ENCODE measurements at places on chromosomes 3 and 15.
A peak's percentile ranks its signal among the peaks of the same experiment; 100 is the strongest.

- DNase-seq, result no peak
These were observed 220.6 kb downstream of the NLGN1 start for GRCh38 chr3:173618148-173618547.

GRCh38 chr3:40624189-40624769, 99.5 kb downstream of the ZNF621 start:
- DNase-seq, result no peak

GRCh38 chr15:48723969-48724368, 78.5 kb upstream of the FBN1 start:
- DNase-seq, result no peak

DNA sequence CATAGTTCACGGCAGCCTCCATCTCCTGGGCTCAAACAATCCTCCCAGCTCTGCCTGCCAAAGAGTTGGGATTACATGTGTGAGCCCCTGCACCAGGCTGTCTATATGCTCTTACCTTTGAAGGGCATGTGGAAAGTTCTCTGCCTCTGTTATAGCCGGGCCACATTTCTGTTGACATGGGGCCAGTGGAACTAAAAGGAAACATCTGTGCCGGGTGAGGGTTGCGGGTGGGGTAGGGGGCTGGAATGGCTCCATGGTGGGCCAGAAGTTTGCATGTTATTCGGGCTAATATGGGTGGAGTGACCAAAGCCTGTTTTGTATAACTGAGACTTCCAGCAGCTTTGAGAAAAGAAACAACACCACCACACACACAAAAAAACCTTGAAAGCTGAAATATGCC, 8.3 kb upstream of the CLEC3B start:
- no peak for DNase-seq

GRCh38 chr3:42906848-42907183, 874 bp downstream of the ZNF662 start:
- no peak for DNase-seq

GRCh38 chr3:197205265-197205664, 93.1 kb downstream of the DLG1 start:
- no peak for DNase-seq

DNA sequence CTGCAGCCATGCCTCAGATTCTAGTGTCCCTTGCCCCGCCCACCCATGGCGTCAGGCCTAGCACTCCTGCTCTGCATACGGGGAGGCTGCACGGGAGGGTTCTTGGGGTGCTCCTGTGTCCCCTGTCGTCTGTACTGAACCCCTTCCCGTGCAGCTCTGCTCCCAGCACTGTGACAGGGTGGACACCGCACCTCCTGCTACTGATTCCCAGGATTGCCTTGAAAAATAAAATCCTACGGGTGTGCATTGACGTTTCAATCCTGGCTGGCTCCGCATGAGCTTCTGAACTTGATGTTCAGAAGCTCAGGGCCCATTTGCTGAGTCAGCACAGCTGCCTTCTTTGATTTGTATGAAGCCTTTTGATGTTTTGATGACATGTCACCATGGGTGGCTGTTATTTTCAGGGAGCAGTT, 176.4 kb downstream of the APBA2 start:
- no peak for DNase-seq

GRCh38 chr15:101652786-101653430, 727 bp upstream of the TM2D3 start:
- DNase-seq, result no peak

DNA sequence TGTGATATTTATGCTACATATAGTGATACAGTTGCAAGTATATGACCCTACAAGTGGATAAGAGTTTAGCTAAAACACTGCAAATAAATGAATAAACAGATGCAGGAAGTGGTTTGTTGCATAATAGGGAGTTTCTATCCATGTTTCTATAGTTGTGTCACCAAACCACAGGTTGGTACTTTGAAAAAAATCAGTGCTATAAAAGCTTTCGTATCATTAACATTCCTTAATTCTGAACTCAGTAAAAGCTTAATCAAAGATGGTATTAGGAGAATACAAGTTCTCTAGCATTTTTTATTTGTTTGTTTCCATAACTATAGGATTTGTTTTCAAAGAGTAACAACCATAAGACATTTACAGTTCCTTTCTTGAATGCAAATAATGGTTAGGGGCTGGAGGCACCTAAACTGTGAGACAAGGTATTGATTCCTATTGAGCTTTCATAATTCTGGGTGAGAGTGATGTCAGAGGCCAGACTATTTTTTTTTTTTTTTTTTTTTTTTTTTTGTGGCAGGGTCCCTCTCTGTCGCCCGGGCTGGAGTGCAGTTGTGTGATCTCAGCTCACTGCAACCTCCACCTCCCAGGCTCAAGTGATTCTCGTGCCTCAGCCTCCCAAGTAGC, 29.6 kb downstream of the CPOX start:
- no peak for DNase-seq

DNA sequence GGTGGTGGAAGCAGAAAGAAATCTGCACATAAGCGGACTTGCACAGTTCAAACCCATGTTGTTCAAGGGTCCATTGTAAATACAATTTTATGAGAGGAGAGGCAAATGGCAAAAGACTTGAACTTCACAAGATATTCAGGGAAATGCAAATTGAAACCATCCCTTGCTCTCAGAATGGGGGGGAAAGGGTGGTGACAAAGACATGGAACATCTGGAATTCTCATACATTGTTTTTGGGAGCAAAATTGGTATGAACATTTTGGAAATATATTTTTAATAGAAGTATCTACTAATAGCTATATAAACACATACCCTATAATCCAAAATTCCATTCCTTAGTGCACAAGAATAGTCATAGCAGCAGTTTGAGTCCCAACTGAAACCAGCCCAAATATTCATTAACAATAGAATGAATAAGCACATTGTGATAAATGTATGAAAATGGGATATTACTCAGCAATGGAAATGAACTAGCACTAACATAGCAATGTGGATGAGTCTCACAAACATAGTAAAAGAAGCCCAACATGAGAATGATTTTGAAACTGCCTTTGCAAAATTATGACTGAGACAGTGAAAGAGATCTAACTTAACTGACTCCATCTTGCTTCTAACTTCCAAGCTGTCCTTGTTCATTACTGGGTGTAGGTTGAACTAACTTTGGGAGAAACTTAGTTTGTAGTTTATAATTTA, 77.2 kb downstream of the CD200R1L start:
- DNase-seq, result no peak

- no peak for DNase-seq
These were observed 30.6 kb downstream of the SNRK start for GRCh38 chr3:43316783-43317460.

GRCh38 chr15:44137750-44138149, 57.3 kb downstream of the FRMD5 start:
- no peak for DNase-seq

- no peak for DNase-seq
These were observed 8.1 kb upstream of the IL20RB start for GRCh38 chr3:136949708-136950107.

GRCh38 chr3:28087591-28087990, 153.8 kb upstream of the CMC1 start:
- no peak for DNase-seq

- no peak for DNase-seq
These were observed 800.8 kb downstream of the TUSC7 start for GRCh38 chr3:117510396-117510795.

DNA sequence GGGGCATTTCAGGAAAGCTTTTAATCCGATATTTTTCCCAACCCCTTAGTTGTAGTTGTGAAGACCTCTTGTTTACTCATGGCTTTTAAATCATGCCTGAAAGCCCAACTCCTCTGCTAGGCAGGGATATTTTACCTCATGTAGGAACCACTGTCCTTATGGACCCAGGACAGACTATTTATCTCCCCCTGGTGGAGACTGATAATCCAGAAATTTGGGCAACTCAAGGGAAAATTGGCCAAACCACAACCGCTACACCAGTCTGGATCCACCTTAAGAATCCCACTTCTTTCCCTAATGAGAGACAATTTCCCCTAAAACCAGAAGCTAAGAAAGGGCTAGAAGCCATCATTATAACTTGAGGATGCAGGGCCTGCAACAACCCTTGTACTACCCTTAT, 248.1 kb upstream of the STAC start:
- DNase-seq, result no peak

DNA sequence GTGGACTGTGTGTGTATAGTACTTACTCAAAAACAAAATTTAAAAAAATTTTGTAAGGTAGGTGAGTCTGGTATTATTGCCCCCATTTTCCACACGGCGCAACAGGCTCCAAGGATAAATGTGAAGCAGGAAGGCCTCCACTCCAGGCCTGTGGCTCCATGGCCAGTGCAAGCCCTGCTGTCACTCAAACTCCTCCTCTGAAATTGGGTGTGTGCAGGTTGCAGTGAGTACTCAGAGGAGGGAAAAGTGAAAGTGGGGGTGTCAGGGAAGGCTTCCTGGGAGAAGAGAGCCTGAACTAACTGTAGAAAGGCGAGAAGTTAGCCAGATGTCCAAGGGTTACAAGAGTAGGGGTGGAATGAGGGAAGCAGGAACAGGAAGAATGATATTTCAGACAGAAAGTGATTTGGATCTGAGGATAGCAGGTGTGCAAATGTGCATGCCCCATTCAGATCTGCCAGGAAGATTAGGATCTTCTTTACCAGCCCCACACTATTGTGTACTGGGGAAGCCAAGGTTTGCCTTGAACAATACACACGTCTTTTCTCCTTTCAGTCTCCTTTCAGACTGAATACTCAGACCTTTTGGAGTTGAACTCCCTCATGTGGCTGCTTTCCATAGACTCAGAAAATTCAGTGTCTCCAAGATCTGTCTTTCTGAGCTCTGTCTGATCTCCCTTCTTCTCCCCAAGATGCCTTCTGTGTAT, 48.7 kb upstream of the RYK start:
- no peak for DNase-seq

DNA sequence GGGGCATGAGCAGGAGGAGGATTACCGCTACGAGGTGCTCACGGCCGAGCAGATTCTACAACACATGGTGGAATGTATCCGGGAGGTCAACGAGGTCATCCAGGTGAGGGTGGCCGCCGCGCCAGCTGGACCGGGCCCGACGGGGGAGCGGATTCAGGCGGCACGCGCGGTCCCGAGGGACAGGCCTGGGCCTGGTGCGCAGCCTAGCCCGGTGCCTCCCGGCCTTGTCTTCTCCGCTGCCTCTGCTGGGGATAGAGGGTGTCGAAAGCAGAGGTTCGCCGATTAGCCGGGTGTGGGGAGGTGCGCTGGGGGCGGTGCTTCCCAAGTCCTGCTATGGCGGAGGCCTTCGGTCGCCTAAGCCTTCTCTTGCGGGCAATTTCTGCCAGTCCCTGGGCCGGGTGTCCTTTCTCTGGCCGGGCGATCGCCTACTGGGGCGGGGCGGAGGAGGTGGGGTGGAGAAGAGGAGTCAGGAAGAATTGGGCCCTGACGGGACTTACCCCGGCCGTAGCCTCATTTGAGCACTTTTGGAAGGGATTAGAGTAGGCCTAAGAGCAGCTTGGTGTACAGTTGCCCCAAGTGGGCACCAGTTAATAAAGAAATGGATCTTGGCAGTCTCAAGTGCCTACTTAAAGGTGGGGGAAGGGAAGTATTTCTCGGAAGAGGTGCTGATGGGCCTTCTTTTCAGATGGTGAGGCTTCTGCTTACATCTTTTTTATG, 940 bp downstream of the ARIH1 start:
- DNase-seq, result peak; percentile 75

DNA sequence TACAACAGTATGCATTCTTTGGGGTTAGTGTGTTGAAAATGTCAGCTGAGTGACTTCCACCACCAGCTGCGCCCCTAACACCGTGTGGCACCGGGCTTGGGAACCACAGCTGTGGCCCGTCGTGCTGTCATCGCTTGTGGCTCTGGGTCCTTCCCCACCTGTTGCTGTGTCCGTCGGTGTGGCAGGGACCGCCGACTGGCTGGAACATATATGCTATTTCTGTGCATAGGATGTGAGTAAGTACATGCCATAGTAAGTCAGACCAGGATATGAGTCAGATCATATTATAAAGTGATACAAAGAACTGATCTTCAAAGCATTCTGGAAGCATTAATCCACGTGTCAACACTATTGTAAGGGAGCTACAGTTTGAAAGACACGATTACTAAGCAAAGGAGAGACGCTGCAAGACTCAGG, 31.9 kb downstream of the EHD4 start:
- DNase-seq, result no peak

- DNase-seq, result peak; percentile 29
These were observed 1.5 kb downstream of the MSL2 start for GRCh38 chr3:136194409-136195257.

DNA sequence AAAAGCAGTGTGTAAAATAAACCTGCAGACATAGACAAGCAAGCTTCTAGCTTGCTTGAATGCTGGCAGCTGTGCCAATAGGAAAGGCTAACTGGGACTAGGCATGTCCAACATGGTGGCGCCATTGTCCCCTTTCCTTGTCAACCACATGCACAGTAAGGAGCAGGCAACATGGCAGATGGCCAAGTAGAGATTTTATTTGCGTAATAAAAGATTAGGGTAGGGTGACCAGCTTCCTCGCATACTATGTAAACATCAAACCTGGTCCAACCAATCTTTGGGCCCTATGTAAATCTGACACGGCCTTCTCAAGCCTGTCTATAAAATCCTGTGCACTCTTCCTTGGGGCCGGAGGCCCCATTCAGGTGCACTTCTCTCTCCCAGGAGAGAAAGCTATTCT, 575.4 kb upstream of the GOLIM4 start:
- DNase-seq, result no peak

DNA sequence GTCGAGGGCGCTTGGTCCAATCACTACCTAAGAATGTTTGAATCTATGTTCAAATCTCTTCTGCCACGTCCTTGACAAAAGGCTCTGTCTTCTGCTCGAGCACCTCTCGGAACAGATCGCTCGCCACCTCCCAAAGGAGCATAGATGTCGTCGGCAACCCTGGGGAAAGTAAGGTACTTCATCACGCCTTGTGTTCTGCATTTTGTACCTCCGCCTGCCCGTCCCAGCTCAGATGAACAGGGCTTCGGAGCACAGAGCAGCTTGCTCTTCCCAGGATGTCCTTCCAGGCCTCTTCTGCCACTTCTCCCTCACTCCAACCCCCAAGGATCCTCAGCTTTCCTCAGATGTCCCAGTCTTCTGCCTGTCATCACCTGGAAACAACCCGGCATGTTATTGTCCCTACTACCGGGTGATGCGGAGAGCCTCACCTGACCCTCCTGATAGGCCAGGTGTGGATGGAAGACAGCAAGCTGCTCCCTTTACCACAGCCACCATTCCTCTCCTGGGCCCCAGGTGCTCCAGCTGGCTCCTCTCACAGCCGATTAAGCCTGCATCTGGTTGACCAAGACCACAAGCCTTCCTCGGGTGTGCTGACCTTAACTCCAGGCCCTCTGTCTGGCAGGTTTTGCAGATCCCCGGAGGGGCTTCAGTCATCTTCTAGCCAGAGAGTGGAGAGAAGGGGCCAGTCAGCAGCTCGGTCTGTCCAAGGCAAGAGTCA, 270.5 kb downstream of the FAM43A start:
- DNase-seq, result no peak

DNA sequence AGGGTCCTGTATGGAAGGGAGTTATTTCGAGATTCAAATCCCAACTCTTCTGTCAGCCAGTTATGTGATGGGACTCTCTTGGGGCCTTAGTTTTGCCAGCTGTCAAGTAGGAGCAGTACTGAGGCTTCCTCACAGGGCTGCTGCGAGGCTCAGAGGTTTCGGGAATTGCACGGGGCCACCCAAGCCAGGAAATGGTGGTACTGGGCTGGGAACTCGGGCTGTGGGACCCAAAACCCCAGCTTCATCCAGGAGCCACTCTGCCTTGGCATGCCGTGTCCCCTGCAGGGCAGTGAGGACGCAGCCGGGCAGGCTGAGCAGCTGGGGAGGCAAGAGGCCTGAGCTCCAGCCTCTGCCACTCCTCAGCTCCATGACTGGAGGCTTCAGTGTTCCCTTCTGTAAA, 118.6 kb downstream of the ETFA start:
- no peak for DNase-seq
